ENCODE measurements at places on chromosomes 16 and 17.

- no peak for DNase-seq
These were observed 392.9 kb upstream of the EEF2KMT start for GRCh38 chr16:5490499-5490898.

GRCh38 chr17:78166416-78166815 is 2.0 kb upstream of the SYNGR2 start:
- no peak for DNase-seq

- DNase-seq = no peak
These were observed 14.5 kb downstream of the OTOP3 start for GRCh38 chr17:74950207-74950606.

- DNase-seq = no peak
These were observed 41.1 kb downstream of the TMEM132E start for GRCh38 chr17:34620458-34620857.

DNA sequence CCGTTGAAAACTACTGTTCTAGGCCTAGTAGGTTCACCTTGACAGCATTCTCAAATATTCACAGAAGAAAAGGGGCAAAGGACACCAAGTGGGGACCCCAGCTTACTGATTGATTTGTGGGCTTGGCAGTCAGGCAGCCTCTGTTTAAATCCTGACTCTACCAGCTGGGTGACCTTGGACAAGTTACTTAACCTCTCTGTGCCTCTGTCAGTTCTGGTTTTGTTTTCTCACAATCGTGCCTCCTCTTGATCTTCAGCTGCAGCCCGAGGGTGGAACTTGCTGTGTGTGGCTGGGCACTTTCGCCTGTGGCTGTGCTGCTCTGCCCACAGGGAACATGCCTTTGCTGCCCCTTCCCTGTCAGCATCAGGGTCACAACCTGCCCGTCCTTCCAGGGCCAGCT is 17.8 kb downstream of the RAP1GAP2 start:
- no peak for DNase-seq

DNA sequence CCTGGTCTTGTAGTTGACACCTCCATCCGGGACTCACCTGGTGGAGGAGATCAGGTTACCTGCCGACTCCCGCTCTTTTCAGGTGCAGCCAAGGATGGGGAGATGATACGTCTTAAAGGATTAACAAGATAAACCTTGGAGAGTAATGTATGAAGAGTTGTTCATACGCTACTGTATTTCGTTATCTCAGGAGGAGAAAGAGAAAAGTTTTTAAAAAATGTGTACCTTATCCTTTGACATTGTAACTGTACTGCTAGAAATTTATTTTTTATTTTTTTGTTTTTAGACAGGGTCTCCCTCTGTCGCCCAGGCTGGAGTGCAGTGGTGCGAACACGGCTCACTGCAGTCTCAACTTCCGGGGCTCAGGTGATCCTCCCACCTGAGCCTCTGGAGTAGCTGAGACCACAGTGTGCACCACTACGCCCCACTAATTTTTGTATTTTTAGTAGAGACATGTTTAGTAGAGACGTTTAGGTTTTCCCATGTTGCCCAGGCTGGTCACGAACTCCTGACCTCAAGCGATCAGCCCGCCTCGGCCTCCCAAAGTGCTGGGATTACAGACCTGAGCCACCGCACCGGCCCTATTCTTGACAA is 764 bp upstream of the SMURF2 start:
- DNase-seq = no peak

DNA sequence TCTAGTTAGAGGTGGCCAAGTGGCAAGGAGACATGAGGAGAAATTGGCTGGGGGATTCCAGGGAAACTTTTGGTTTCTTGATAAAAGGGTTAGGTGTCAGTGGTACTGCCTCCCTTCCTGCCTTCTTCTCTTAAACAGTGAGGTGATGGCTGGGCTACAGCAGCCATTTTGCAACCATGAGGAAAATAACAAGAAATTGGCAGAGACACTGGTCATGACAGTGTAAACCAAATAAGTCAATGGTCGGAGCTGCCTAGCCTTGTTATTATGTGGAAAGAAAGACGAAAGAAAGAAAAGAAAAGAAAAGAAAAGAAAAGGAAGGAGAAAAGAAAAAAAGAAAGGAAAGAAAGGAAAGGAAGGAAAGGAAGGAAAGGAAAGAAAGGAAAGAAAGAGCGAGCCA is 63.9 kb downstream of the CPPED1 start:
- DNase-seq = no peak

- no peak for DNase-seq
These were observed 8.3 kb downstream of the ABAT start for GRCh38 chr16:8682551-8683259.

DNA sequence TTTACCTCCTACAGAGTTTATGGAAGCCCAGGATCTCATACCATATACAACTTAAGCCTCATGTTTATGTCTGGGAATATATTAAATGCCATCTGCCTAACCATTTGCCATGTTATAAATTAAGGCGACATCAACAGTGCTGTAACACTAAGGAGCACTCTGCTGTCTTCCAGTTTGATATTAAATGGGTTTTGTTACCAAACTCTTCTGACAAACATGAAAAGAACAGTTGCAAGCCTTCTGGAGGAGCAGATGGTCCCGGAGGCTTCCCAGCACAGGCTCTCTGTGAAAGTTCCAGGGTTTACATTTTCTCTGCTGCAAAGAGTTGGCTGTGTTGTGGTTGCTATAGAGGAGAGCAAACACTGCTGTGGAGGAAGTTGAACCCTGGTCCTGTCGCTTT is 545.3 kb upstream of the SALL1 start:
- no peak for DNase-seq

- DNase-seq = no peak
These were observed 9.7 kb downstream of the PRCD start for GRCh38 chr17:76549539-76549938.

DNA sequence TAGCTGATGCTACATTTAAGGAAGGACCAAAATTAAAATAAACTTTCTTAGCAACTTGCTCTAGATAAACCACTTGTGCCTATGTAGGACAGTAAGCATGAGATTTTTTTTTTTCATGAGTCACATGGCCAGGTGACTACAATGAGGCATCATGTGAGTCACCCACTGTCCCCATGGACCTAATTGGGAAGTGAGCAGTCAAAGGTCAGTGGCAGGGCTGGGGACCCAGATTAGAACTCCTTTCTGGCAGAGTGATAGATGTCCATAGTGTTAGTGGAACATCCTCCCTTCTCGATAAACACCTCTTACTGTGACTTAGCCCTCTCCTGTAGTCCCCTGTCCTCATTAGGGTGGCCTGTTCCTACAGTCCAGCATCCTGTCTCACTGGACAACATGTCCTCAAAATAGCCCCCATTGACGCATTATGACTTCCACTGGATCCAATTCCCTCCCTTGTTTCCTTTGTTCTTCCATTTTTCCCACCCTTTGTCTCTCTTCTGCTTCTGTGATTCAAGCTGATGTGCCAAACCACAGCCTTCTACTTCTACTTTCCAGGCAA is 12.4 kb downstream of the ITGB3 start:
- no peak for DNase-seq

DNA sequence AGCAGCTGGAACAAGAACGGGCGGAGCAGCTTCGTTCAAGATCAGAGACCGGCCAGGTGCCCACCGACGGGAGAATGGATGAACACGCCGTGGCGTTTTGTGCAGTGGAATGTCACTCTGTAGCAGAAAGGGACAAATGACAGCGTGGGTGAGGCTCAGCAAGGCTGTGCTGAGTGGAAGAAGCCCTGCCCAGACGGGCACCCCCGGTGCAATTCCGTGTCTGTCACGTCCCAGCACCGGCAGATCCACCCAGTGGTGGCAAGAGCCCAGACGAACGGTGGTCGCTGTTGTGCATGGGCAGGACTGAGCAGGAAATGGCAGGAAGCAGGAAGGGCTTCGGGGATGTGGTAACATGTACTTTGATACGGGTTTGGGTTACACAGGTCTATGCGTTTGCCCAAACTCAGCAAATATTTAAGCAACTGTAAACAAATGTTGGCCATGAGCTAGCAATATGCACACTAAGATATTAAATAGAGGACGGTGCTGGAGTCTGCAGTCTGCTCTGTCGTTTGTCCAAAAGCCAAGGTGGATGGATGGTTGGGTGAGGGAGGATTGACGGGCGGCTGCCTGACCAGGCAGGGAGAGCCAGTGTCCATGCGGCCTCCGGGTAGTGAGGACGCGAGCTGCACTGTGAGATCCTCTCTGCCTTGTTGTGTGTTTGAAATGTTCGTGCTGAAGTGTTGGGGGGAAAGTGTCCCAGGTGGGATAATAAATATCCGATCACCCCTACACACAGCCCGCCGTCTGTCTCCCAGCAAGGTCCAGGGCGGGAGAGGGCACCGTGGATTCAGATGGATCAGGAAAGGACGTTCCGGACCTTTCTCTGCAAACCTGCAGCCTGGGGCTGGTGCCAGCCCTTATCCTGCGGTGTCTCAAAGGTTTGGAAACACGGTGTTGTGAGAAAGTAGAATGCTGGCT is 48.4 kb downstream of the COX4I1 start:
- DNase-seq = no peak

DNA sequence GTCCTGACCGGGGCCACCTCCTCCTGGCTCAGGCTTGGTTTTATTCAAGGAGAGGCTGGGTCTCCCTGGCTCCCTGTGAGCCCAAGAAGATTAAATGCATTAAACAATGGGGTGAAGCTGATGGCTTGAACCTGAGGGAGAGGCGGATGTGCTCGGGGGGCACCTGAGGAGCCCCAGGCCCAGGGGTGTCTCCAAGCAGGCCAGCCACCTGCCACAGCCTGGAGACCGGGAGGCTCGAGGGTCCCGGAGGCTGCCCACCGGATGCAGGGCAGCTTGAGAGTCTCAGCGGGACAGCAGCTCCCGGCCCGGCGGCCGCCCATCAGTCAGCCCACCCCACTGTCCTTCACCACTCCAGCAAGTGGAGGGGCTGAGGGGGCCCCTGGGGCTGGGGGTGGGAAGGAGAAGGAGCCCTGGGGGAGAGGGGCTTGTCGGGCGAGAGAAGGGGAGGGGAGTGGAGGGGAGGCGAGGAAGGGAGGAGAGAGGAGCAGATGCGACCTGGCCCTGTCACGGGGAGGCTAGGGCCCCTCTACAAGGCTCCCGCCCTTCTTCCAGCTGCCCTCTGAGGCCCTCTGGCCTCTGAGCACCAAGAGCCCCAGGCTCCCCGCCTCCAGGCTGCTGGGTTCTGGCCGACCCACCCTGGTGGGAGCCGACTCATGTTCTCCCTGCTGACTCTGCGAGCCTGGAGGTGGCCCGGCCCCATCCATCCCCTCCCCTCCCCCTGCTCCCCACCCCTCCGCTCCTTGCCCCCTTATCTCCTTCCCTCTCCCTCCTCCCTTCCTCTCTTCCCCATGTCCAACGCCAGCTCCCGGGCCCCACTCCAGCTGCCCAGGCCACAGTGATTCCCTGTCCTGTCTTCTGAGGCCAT is 13.2 kb downstream of the CD7 start:
- DNase-seq = no peak

DNA sequence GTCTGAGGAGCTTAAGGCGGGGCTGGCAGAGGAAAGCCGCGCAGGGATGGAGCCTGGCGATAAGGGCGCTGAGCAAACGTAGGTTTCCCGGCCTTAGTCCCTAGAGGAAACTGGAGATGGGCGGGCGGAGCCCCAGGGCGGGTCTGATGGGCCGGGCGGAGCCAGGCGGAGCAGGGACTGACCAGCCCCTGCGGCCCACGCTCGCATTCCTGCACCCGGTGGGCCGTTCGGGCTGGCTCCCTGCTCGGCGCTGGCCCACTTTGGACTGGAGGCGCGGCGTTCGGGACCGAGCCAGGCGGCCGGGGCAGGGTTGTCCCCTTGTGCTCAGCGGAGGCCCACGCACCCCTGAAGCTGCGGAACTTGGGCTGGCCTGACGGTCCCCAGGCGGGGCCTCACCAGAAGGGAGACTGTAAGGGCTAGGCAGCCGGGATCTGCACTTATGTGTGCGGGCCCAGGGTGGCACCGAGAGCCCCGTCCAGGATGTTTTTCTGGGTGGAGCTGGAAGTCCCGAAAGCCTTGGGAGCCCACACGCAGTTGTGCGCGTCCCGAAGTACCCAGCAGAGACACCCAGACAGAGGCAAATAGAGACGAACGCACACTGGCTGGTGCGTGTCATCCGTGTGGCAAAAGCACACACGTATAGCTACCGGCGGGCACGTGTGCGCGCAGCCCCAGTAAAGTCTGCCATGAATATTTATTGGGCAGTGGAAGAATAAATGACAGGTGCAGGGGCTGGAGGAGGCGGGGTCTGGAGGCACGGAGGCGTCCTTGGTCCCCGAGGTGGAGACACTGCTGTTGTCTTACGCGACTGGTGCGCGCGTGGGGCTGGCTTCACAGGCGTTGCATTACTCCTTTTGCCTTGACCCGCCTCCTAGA is 1.4 kb downstream of the PYDC1 start:
- no peak for DNase-seq

DNA sequence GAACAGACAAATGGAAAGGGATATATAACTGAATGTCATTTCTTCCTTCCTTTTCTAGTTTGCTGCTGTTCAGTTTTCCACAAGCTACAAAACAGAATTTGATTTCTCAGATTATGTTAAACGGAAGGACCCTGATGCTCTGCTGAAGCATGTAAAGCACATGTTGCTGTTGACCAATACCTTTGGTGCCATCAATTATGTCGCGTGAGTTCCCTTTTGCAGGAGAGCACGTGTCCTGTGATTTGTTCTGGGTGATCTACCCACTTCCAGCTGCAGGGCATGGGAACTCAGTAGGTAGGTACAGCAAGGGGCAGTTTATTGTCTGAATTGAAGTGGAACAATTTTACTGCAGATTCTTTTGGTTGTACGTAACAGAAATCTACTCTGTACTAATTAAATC is 8.8 kb downstream of the ITGAL start:
- no peak for DNase-seq

DNA sequence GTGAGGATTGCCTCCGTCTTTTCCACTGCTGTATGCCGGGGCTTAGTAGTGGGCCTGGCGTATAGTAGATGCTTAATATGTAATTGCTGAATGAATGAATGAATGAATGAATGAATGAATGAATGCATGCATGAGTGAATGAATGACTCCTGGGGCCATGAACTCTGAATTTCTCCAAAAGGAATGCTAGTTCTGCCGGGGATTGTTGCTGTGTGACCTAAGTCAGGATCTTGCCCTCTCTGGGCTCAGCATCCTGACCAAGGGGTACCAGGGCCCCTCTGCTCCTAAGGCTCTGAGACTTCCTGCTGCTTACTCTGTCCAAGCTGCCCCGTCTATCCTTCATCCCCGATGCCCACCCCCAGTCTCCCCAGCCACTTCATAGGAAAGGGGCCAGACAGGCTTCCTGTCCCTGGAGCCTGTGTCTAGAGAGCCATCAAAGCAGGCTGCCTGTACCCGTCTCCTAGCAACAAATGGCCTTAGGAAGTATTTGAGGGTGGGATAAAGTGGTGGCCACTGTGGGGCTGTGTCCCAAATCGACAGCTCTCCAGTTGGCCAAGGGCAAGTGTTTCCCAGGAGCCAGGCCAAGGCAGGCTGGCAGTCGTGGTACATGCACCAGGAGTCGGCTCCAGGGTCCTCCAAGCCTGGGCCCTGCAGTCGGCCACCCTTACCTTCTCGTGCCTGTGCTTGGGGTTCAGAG is 11.6 kb upstream of the MPRIP start:
- DNase-seq = no peak

DNA sequence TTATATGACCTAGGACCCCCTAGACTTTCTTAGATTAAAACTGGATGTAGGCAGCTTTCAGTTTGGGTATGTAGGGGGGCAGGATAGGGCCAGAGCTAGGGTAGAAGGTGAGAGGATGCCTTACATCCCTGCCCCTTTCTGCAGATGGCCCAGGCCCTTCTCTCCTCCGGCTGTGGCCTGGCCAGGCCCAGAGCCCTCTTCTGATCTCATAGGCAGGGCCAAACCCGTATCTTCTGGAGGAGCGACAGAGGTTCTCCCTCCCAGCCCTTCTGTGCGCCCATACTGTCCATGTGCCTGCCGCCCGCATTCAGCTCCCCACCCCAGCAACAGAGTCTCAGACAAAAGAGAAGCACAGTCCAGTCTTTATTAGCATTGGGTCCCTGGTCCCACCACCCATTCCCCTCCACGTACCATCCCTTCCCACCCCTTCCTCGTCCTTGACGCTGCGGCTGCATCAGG is 2.0 kb upstream of the TSPOAP1 start:
- DNase-seq = no peak
